ENCODE measurements at places on chromosomes 11 and 22.

DNA sequence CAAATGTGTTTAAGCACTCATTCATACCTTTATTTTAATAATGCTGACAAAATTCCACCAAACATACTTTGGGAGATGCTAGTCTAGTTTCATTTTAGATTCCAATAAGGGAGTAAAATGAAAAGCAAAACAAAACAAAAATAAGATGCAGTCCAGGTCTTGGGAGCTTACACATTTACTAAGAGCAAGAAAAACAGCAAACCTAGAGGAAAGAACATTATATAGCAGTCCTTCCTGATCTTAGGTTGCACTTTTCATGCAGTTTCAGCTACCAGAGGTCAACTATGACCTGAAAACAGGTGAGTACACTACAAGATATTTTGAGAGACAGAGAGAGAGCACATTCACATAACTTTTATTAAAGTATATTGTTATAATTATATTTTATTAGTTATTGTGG lies 1100.9 kb downstream of the DLG2 start:
- no peak for DNase-seq

DNA sequence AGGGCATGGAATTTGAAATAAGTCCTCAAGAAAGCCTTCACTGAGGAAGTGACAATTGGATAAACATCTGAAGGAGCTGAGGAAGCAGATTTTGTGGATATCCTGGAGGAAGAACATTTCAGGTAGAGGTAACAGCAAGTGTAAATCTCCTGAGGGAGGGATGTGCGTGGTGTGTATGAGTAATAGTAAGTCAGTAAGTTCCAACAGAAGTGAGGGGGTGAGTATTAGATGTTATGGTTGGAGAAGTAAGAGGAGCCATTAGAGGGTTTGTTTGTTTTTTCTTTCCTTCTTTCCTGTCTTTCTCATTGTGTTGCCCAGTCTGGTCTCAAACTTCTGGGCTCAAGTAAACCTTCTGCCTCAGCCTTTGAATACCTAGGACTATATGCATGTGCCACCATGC lies 29.0 kb downstream of the ANKRD42 start:
- no peak for DNase-seq

DNA sequence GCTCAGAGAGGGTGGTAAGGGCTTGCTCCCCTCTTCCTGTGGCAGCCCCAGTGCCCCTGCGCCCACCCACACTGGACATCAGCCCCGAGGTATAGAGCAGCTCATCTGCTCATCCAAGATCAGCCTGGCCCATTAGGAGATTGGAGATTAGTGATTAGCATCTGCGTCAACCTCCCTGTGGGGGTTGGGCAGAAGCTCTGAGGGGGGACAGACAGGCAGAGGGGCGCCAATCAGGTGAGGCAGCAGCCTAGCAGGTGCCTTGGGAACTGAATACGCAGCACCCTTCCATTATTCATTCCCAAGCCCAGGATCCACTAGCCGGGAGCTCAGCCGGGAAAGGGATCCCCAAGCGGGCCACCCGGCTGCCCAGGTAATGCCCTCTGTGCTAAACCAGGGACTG lies 11.0 kb downstream of the SMTN start:
- DNase-seq = no peak

DNA sequence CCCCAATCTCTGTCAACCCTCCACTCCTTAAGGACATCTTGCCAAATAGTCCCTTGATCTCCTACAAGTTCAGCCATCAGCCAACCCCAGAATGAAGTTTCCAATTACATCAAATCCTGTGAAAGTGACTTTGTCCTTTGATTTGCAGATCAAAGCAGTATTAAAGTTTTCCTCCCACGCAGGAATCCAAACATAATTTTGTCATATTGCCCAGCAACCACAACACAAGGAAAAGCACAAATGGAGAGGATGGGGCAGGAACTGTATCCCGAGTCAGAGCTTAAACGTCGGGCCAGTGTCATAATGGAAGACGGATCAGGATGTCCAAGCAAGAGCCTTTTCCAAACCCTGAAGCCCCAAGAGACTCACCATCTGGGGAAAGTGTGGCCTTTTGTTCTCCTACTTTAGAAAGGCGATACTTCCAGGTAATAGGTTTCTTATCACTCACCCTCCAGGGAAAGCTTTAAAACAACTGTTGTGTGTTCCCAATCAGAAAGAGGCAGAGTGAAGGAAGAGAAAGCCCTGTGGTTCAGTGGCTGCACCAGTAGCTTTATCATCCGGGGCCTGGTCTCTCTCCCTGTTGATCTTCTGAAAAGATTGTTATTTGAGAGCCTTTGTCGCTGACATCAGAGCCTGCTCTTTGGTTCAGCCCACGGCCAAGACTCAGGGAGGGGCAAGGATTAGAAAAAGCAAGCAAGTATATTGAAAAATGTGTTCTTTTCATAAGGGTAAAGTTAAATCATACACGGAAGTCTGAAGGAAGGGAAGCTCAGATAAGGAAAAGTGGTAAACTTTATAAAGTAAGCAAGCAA lies 41.7 kb downstream of the EXPH5 start:
- no peak for DNase-seq

DNA sequence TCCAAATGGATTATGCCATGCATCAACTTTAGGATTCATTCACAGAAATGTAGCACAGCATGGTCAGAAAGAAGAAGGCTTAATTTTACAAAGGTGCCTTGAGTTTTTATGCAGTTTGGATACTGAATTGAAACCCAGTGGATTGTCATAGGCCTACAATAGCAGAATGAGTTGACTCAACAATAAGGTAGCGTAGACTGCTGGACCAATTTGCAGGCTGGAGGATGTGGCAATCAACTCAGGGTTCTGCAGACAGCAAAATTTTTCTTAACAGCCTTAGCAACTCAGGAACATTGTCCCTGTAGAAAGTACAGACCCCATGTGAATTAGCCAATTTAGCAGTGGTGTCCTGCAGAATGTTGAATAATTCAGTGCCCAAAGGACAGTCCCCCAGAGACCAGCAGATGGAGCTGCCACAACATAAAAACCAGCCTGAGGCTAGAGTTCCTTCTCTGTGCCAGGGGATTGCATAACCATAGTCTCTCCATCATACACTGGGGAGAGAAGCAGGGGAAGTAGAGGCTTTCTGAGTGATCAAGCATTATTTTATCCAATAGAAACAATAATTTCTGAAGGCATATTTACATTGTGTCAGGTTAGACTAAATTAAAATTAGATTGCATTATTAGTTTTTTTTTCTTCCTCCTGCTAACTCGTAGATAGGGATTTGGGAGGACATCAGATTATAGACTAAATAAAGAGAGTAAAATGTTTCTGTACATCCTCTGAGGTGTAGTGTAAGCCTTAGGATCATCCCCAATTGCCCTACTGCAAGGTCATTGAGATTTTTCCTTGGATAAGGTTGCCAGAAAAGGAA lies 20.3 kb upstream of the MRPL17 start:
- peak; percentile 35 for DNase-seq

- DNase-seq = no peak
These were observed 161.8 kb upstream of the GRIA4 start for GRCh38 chr11:105447936-105448702.

DNA sequence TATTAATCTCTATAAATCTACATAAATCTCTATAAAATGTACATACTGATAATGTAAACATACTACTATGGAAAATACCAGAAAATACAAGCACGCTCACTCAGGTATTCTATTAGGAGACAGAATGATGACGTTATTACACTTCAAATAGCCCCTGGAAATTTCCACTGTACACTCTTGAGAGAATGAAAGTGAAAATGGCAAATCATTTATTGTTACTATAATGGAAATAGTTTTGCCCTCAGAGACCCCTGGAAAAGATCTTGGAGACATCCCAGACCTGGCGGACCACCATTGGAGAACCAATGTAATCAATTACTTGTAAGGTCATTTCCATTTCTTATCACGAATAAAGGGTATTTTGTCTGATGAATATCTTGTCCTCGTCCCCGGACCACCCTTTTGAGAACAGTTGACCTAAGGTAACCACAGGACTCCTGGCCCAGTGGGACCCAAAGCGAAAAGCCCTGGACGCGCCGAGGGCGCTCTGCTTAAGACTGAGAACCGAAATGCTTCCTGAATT lies 509 bp upstream of the PRRG4 start:
- DNase-seq = no peak

GRCh38 chr11:45802531-45803317 lies 2.2 kb upstream of the SLC35C1 start:
- DNase-seq = no peak

DNA sequence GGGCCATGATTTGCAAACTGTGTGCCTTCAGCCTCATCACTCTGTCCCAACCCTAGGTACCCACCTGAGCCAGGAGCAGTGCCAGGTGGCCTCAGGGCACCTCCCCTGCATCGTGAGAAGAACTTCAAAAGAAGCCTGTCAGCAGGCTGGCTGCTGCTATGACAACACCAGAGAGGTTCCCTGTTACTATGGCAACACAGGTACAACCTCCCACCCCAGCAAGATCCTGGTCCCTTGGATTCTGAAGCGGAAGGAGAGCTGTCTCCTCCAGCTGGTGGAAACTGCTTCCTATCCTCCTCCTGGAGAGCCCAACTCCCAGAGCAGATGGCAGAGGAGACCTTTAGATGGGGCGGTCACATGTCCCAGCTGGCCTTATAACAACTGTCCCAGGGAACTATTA lies 2.9 kb downstream of the ZP1 start:
- DNase-seq = no peak

DNA sequence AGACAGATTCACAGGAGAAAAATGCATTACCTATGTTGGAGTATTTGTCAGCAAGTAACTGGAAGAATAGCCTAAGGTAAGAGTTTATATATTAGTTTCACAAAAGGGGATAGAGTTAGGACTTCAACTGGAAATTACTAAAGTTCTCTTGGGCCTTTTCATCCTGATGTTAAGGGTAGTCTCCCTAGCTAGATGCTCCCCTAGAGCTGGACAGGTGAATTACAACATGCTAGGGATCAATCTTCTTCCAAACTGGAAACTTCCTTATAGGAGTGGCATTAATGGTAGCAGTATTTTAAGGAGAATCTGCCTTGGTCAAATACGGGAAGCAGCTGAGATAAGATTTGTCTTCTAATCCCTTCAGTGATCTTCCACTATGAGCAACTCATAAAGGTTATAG lies 632.8 kb upstream of the RAG2 start:
- DNase-seq = no peak

DNA sequence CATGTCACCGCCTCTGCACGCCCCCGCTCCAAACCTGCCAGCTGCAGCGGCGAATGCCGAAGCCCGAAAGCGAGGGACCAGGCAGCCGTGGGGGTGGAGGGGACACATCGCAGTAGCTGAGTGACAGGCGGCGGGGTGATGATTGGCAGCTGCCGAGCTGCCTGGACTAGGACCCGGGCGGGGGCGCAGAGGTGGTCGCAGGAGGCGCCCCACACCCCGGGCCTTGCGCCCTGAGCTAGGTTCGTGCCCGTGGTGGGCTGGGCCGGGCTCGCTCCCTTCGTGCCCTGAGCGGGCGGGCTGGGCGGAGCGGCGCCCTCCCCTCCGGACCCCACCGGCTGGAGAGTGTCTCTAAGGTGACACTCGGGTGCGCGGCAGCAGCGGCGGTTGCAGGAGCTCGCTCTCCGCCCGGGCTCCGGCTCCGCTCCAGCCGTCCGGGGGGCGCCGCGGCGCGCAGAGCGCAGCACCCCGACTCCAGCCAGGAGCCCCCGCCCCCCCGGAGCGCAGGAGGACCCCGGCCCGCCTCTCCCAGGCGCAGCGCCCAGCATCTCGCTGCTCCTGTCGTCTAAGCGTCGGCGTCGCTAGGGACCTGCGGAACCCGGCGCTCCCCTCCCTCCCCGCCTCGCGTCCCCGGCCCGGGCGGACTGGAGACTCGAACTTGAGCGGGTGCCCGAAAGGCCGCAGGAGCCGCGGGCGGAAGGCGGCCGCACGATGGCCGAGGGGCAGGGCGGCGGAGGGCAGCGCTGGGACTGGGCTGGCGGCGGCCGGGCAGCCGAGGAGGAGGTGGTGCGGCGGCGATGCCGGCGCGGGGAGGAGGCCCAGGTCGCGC lies 14.5 kb upstream of the DGKZ start:
- DNase-seq = no peak

DNA sequence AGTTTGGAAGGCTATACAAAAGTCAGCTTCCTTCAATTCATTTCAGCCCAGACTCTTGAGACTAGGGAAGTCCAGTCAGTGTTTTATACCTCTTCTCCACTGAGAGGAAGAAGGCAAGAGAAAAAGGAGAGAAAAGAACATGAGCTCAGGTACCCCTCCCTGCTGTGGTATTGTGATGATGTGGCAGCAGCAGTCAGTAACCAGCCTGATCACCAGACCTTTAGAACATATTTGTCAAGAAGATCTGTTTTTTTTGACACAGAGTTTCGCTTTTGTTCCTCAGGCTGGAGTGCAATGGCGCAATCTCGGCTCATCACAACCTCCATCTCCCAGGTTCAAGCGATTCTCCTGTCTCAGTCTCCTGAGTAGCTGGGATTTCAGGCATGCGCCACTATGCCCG lies 21.2 kb upstream of the RPS13 start:
- no peak for DNase-seq

DNA sequence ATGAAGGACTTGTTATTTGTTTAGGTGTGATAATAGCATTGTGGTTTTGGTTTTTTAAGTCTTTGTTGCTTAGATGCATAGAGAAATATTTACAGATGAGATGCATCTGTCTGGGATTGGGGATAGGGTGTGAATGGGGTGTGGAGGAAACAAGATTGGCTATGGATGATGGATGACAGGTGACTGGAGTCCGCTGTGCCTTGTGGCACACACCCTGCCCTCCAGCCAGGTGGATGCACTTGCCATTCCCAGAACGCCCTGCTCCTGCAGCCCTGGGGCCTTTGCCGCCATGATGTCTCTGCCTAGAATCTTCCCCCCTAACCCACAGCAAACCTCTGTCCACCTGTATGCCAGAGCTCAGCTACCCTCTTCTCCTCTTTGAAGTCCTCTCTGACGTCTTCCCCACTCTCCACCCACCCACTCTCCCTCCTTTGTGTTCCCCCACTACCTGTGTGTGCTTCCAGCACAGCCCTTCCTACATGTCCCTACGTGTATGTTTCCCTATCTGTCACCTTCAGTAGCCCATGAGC lies 54.7 kb downstream of the WNT11 start:
- no peak for DNase-seq

- DNase-seq = no peak
These were observed 6.5 kb downstream of the FAR1 start for GRCh38 chr11:13674799-13675509.

GRCh38 chr11:65492637-65493366 lies 6.0 kb upstream of the MALAT1 start:
- no peak for DNase-seq

DNA sequence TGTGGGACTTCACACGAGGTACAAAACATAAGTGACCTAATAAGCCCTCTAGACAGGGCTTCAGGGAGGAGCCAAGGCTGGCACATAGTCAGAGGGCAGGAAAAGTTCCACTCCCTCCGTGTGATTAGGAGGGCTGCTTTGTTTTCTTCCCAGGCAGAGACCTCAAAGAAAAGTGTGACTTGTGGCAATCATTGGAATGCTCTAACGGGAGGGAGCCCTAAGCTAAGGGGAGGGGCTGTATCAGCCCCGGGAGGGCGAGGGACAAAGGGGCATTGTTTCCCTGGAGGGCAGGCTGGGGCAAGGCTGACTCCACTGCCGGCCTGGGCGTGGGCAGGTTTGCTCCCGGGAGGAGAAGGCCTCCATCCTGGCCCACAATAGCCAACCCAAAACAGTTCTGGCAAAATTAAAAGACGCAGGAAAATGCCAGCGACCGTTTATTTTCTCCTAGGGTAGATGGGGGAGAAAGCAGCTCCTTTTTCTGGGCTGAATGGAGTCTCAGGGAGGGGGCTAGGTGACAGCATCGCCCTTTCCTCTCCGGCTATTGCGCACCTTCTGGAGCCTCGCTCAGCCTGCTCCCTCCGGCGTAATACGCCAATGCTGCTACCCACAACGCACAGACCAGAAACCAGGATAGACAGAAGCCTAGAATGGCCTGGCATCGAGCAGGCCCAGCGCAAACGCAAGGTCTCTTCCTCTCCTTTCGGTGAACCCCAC lies 60.2 kb downstream of the ENDOD1 start:
- DNase-seq = no peak

Measured in CD4-positive, alpha-beta T cell treated with Interleukin-6 at 100 ng/mL for 8 hours (primary cell).